Endothelial cell of coronary artery (primary cell): ENCODE measurements at places on chromosomes 1 and 21. TPM values are rescaled to one million over a fixed set of nuclear protein-coding genes. Genes with fewer than 3 reads are reported as not detected.

Gene SERPINC1
- not detected in 2 replicates for total RNA-seq

Gene ZSWIM5
- total RNA-seq = 0.54 and 0.56 TPM in 2 replicates

Gene FTCD
- 0.09 and 0.18 TPM in 2 replicates for total RNA-seq

Gene SLC16A4
- total RNA-seq = 3.7 and 6.0 TPM in 2 replicates

Gene OR2T2
- not detected in 2 replicates for total RNA-seq

Gene CD1B
- not detected in 2 replicates for total RNA-seq

Gene CD34
- 30.3 and 51.4 TPM in 2 replicates for total RNA-seq
